DMS79 treated with DMSO at 0.1 percent for 48 hours (cell line): ENCODE measurements at places on chromosomes 4 and X.

GRCh38 chr4:18582841-18583240 lies 561.3 kb upstream of the LCORL start:
- no peak for DNase-seq

DNA sequence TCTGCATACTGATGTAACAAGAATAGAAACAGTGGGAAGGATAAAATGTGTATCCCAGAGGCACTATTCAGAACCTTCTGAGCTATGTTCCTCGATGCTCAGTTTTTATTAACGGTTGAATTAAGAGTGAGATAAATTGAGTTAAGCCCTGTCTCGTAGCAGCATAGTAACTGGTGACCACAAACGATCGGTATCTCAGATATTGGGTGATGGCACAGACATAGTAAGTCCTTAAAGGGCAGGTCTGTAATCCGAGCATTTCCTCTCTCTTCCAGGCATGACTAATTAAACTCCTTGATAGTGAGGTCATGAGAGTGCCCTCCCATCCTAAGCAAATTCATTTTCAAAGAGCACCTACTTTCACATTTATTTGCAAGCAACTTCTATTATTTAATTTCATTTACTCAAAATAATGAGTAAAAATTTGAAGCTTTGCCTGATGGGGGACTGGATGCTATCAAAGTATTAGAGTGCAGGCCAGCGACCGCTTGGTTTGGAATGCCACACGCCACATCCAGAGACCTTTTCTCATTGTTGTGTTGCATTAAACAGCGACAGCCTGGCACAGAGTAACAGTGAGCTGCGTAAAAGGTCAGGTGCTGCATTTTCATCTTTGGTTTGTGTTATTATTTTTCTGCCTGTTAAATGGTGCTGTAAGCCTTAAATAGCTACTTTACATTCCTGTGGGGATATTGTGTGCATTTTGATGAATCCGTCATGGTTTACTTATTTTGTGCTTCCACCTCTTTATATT lies 101.9 kb downstream of the PCDH7 start:
- DNase-seq, result no peak

- DNase-seq, result no peak
Measured at GRCh38 chrX:65862638-65863037, 177.2 kb downstream of the VSIG4 start.

DNA sequence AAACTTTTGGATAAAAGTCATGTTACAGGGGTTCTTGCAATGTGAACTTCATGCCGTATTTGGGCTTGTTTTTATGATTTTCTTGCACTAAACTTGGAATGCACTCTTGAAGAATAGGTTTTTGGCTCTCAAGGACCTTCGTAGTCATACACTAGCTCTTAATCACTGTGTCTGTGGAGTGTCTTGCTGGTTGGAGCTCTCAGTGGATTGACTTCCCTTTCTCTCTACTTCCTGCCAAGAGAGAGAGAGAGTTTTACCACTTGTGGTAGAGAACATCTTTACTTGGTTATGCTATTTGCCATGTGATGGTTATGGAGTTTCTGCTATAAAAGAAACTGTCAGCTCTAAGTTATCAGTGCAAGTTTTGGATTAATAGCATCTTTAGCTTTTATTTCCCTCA lies 112.4 kb downstream of the BMPR1B start:
- no peak for DNase-seq

DNA sequence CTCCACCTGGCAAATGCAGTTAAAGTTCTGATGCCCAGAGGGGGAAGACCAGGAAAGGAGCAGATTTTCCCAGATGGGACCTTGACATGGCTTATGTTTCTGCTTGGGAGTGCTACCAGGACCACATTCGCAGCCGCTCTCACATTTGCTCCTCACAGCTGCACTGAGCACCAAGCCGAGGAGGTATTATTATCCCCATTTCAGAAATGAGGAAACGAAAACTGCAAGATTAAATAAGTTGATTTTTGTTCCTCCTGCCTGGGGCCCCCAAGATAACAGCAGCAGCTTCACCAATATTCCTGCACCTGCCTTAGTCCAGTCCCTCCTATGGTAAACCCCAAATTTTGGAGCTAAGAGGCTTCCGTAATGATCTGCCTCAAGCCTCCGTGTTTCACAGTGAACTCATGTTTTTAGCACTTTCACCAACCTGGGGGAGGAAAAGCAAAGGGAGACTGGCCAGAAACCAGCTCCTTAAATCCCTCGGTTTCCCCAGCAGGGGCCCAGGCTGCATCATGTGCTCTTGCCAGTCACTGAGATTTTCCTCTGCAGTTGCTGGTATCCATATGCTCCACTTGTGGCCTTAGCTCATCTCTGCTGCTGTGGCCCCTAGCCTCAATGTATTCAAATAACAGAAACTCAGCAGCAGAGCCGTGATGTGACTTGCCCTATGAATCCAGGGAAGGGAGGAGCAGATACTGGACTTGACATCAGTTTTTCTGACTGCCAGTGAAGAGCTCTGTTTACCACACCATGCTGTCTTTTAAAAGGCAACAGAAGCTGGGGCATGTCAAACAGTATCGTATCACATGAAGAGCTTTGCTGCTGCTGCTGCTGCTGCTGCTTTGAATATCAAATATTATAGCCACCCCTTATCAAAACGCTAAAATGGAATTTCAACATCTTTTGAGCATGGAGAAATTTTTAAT lies 95.5 kb upstream of the KLHL13 start:
- no peak for DNase-seq

DNA sequence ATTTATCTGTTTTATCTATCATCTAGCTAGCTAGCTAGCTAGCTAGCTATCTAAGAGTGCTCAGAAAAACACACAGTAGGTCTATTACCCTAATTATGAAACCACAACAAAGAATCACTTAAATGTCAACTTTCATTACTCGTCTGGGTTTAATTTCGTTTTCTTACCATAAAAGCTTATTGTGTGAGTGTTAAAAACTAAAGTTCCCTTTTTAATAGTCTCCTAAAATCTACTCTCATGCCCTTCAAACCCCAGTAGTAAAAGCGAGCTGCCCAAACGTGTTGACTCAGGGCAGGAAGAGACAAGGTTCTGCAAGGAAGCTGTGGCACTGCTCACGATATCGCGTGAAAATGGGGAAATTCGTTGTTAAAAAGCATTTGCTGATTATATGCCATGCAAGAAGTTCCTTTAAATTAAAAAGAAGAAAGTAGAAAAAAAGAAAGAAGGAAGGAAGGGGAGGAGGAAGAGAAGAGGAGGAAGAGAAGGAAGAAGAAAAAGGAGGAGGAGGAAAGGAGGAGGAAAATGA lies 595 bp downstream of the MBNL3 start:
- DNase-seq, result peak; percentile 18

GRCh38 chr4:3198906-3199305 lies 50.1 kb upstream of the MSANTD1 start:
- no peak for DNase-seq

- peak; percentile 71 for DNase-seq
Measured at GRCh38 chrX:154310616-154311536, 15.3 kb downstream of the TKTL1 start.

GRCh38 chr4:170026253-170027021 lies at the start of gene MFAP3L:
Gene MFAP3L, minus strand, starts transcription at chr4:170026395. Its CDS starts 20,518 bp downstream, at chr4:170005877.
- no peak for DNase-seq

DNA sequence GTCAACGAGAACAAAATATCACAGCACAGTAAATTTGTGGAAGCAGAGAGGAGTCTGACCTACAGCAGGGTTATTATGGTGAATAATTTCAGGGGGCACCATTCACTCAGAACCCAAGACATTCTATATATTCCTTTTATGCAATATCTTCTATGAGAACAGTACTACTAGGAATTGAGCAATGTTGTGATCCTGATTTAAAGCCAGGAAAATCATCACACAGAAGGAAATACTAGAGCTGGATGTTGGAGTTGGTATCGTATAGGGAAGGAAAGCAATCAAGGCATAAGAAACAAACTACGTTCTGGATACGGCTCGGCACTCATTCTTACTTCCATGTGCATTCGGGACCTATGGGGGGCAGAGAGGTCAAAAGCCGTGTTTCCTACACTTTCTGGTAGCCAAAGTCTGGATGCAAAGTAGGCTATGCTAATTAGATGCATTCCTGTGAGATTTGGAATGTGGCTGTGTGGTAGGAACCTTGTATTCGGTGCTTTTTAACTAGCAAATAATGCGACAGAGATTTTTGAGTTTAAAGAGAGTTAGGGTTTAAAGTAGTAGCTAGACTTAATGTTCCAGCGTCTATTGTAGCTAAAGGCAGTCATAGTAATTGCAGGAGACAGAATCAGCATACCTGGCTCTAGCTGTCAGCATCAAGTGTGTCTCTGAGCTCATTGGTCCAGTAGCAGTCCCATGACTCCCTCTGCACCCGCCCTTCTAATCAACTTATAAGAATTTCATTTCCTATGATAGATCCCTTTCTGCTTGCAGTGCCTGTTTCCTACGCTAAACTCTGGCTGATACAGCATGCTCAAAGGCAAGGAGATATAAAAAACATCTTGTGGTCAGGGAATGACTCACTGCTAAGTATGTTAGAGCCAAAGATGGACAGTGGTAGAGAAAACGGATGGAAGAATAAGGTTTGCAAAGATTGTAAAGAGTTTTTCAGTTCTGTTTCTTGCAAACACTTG lies 43.3 kb upstream of the PDGFC start:
- DNase-seq, result no peak

DNA sequence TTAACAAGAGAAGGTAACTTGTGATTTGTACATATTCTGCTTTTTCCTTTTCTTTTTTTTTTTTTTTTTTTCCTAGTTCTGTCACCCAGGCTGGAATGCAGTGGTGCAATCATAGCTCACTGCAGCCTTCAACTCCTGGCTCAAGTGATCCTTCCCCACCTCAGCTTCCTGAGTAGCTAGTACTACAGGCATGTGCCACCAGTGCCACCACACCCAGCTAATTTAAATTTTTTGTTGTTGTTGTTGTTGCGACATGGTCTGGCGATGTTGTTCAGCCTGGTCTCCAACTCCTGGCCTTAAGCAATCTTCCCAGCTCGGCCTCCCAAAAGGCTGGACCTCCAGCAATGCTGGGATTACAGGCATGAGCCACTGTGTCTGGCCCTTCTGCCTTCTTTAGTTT lies 1.5 kb upstream of the TACR3 start:
- DNase-seq, result no peak

DNA sequence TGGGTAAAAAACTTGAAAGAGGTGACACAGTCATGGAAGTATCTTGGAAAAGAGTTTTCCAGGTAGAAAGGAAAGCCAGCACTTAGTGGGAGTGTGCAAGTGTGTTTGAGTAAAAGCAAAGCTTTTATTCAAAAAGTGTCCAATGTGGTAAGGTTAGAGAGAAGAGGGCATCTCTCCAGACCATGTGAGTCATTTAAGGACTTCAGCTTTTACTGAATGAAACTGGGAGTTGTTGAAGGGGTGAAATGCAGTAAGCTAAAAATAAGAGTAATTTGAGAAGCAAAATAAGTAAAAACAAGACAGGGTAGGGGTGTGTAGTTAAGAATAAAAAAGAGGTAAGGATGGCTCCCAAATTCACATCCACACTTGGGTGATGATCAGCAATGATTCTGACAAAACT lies 238.9 kb downstream of the SLC7A11 start:
- DNase-seq, result no peak

- no peak for DNase-seq
Measured at GRCh38 chrX:11193035-11193469, 81.9 kb downstream of the HCCS start.

DNA sequence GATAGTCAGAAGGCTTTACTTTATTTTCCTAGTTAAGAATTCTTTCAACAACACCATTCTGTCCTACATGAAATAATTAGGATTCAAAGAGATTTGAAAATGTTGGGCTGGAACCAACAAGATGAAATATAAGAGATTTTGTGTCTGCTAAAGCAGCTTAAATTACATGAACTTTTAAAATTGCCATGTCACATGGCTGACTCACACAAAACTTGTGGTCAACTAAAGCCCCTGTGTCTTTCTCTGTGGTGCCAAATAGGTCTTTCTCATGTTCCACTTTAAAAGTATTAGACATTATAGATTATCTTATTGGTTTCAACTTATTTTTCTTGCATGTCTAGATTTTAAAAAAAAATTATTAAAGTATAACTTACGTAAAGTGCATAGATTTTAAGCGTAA lies 60.8 kb upstream of the FHL1 start:
- DNase-seq, result no peak

DNA sequence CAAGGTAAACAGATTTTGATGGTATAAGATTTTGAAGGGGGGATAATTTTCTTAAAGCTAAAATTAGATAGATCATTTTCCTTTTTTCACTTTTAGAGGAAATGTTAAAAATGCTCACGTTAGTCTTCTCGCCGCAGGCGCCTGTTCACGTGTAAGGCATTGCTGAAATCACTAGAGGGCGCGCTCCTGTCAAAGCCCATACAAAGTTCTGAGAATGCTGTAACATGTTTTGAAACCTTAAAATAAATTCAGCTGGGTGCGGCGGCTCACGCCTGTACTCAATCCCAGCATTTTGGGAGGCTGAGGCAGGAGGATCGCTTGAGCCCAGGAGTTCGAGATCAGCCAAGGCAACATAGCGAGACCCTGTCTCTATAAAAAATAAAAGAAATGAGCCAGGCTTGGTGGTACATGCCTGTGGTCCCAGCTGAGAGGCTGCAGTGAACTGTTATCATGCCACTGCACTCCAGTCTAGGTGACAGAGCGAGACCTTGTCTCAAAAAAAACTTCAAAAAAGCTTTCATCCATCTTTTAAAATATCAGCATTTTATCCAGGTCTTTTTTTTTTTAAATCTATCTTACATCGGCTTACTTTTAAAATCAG lies 138.0 kb downstream of the RBMX2 start:
- DNase-seq, result no peak

- DNase-seq, result no peak
Measured at GRCh38 chr4:88964450-88964849, 92.5 kb downstream of the FAM13A start.

DNA sequence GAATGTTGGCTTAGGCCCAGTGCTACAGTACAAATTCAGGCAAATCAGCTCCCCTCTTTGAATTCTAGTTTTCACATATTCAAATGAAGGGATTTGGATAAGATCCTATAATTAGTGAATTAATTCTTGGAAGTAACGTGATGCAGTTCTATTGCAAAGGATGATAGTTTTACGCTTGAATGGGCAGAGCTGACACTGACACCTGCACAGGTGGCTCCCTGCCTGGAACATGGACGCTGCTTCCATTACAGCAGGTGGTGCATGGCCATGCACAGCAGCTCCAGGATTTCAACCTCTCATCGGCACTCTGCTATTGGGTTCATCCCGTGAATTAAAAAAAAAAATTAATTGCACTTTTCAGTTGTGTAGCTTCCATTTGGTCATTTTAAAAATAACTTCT lies 28.4 kb upstream of the RPS6KA6 start:
- DNase-seq, result peak; percentile 3

DNA sequence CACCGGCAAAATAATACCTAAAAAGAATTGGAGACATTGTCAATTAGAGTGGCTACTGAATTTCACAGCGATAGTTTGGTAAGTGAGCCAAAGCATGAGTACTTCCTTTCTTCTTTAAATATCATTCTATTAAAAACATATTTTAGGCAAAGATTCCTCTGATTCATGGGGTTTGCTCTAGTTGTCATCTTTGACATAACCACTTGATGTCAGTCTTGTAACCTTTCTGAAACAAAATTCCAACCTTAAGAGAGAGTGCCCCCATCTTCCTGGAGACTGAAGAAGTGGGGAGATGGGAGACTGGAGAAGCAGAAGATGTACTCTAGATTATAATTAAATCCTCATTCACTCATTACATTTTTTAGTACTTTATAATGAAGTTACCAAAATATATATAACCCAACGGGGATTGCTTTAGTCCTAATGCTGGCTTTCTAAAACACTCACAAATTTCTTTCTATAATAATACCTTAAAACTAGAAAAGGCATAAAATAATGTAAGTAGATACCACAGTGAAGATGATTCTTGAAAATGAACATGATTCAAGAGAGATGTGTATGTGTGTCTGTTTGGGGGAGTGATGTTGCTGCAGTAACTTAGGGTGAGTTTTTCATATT lies 96.4 kb downstream of the EMCN start:
- no peak for DNase-seq
